Type B pancreatic cell (in vitro differentiated cells): ENCODE measurements at places on chromosomes 6 and 20.

DNA sequence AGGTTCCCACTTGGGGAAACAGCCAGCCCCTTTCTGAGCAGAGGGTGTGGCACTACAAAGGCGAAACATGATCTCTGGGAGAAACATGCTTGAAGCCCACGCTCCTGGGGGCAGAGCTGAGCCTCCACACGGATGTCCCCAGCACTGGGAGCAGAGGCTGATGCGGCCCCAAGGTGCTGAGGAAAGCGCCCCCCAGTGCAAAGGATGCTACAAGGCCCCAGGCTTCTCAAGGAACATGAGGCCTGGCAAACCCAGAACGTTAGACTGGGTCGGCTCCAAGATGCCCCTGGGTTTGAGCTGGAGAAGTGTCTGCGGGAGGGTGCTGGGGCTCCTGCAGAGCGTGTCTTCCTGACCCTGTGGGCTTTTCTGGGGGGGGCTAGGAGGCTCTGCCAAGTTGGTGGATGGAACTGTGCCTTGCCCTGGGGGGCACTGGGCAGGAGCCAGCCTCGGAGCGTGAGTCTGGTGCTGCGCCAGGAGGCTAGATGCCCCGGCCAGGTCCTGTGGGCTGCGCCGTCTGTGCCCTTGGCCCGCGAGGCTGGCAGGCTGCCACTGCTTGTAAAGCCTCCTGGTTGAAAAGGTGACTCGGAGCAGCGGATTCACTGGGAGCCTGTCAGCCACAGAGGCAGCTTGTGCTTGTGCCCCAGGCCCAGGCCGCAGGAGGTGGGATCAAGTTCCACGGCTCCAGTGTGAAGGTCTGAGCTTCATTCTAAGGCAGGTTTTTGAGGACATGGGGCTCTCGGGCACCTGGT lies 8.1 kb downstream of the SYNJ2 start:
- DNase-seq = no peak

DNA sequence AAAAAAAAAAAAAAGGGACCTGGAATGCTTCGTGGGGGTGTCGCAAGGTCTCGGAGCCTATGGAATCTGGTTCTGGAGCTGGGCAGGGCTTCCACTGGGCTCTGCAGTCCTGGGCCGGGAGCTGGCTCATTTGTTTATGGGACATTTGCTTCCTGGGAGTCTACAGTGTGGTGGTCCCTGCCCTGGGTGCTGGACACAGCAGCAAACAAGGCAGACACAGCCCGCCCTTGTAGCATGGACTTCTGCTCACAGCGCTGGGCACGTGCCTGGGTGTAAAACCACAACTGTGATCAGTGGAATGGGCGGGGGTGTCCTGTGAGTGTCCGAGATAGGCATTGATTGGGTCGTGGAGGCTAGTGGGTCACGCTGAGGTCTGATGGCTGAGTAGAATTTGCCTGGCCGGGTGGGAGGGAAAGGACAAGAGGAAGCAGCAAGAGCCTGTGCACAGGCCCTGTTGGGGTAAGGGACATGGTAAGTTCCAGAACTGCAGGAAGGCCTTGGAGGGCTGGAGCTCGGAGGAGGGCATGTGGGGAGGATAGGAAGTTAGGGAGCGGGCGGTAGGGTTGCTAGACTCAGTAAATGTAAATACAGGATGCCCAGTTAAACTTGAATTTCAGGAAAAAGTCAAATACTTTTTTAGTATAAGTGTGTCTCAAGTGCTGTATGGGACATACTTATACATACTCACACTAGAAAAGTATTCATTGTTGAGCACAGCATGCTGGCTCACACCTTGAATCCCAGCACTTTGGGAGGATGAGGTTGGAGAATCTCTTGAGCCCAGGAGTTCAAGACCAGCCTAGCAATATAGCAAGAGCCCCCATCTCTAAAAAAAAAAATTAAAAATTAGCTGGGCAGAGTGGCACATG lies 61.3 kb upstream of the PMEPA1 start:
- no peak for DNase-seq

DNA sequence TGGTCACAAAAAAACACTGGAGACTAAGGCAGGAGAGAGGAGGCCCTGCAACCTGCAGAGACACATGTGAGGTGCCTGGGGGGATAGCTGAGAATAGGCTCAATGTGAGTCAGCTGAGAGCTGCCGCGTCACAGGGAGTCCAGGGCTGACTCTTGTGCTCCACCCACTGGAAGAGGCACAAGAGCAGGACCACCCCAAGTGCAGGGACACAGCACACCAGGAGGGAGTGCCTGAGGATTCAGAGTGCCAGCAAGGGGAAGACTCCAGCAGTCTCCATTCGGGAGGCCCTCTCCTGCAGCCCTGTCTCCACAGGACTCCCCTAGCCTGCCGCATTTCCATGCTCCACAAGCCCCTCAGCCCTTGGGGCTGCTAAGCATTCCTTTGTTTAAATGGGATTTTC lies 105.5 kb downstream of the HUS1B start:
- DNase-seq = no peak

DNA sequence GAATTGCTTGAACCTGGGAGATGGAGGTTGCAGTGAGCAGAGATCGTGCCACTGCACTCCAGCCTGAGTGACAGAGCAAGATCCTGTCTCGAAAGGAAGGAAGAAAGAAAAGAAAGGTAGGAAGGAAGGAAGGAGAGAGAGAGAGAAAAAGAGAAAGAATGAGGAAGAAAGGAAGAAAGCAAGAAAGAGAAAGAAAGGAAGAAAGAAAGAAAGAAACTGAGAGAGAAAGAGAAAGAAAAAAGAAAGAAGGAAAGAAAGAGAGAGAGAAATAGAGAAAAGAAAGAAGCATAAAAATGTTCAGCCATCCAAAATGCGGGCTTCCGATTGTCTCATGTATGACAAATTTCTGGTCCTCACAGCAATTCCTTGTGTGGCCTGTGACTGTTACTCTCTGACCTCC lies 22.8 kb downstream of the MUC22 start:
- DNase-seq = no peak

GRCh38 chr20:47354464-47354713 lies 2.1 kb downstream of the ZMYND8 start:
- no peak for DNase-seq

GRCh38 chr20:63254606-63255384 lies 532 bp upstream of the NKAIN4 start:
- no peak for DNase-seq

DNA sequence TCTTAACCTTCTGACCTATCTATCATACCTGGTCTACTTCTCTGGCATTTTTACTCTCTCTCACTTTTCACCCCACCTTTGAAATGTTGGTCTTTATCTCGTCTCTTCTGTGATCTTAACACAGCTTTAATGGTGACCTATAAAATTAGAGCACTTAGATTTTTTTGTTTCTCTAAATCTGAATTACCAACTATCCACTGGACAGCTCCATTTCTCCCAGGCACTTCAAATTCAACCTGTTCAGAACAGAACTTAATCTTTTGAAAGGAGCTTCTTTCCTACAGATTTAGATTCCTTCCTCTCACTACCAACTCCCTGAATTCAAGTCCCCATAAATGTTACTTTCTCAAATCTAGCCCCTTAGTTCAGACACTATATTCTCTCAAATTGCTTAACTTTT lies 15.0 kb upstream of the MTFR2 start:
- DNase-seq = no peak

DNA sequence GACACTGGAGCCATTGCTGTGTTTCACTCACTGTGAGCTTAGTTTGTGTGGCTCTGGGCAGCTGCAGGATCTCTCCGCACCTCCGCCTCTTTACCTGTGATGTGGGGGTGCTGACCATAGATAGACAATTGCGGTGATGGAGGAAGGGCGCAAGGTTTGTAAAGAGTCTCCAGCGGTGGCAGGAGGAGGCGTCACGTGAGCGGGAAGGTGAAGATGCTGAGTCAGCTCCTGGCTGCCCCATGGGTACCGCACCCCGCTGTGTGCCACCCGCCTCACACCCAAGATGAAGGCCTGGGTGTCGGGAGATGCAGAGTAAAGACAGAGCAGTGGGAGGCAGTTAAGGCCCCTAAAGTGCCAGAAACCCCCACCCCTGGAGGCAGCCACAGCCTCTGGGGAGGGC lies 9.0 kb upstream of the KCNQ2 start:
- no peak for DNase-seq

DNA sequence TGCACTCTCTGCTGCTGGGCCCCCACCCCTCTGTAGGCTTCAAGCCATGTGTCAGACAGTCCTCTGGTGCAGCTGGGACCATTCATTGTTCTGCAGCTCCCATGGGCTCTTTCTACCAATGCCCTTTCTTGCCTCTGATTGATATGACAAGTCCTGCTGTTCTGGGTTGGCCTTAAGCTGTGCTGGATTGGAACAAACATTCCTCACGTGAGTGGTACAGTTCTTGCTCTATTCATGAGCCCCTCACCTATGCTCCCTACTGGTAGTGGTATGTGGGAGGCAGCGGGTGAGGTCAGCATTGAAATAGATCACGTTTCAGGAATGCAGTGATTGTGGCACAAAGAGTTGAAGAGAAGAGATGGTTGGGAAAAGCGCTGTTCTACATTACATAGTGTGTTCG lies 48.8 kb upstream of the RALY start:
- DNase-seq = no peak

DNA sequence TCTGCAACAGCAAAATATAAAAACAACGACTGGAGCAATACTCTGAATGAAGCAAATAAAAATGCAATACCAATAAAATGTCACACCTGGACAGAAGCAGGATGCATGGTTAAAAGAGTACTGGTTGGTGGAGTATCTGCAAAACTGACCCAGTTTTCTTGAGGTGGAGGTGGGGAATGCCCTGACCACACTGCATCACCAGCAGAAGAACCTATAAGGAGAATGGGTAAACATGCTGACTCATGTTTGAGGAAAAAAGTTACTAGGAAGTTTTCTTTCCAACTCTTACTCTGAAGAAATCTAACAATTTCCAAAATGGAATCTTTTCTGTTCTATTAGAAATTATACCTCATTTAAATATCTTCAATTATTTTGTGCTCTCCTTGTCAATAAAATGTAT lies 43.6 kb downstream of the REPS1 start:
- no peak for DNase-seq

DNA sequence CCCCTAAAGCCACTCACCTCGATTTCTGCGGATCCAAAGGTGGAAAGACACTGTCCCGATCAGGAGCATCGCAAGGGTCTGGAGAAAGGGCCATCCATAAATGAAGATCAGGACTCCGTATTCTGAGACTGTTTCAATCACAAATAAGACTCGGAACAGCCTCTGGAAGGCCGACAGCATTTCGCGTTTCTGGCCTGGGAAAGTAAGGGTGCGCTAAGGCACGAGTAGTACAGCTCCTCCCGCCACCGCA lies 44.6 kb downstream of the DPPA5 start:
- DNase-seq = no peak

GRCh38 chr6:147648916-147649315 lies 140.4 kb downstream of the SAMD5 start:
- no peak for DNase-seq

GRCh38 chr6:47157653-47158219 lies 115.6 kb upstream of the ADGRF1 start:
- no peak for DNase-seq

DNA sequence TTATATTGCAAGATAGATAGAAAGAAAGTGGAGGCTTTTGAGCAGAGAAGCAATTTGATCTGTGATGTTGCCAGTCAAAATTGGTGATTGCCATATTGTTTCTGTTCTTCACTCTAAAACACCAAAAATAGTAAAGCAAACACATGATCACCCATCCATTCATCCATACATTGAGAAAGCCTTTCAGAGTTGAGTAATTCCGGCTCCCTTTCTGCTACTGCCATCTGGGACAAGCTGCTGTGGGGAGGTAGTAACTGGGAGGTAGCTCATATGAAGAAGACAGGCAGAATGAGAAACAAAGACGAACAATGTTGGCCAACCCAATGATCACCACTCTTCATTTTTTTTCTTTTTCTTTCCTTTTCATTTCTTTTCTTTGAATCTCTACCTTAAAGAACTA lies 51.1 kb upstream of the HBS1L start:
- DNase-seq = no peak

- no peak for DNase-seq
Measured at GRCh38 chr6:31308845-31309175, 36.9 kb upstream of the HLA-C start.

GRCh38 chr6:38262026-38262425 lies 377.7 kb downstream of the BTBD9 start:
- DNase-seq = no peak

DNA sequence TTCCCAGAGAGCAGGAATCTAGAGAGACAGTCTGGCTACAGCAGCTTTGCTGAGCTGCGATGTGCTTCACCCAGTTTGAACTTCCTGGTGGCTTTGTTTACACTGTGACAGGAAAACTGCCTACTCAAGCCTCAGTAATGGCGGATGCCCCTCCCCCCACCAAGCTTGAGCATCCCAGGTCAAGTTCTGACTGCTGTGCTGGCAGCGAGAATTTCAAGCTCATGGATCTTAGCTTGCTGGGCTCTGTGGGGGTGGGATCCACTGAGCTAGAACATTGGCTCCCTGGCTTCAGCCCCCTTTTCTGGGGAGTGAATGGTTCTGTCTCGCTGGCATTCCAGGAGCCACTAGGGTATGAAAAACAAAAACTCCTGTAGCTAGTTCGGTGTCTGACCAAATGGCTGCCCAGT lies 91.0 kb upstream of the ESR1 start:
- no peak for DNase-seq

DNA sequence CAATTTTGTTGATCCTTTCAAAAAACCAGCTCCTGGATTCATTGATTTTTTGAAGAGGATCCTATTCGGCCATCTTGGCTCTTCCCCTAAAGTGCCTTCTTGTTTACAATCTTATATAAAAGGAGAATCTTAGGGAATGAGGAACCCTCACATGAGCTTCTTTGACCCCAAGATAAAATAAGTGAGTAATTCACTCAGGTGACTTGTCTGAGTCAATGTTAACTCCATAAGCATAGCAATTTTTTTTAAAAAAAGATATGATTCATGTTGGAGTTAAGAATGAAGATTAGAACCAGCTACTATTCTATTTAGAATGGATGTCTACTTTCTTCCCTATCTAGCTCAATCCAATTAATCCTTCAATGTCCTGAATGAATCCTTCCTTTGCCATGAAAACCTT lies 21.0 kb downstream of the WASF1 start:
- DNase-seq = no peak

DNA sequence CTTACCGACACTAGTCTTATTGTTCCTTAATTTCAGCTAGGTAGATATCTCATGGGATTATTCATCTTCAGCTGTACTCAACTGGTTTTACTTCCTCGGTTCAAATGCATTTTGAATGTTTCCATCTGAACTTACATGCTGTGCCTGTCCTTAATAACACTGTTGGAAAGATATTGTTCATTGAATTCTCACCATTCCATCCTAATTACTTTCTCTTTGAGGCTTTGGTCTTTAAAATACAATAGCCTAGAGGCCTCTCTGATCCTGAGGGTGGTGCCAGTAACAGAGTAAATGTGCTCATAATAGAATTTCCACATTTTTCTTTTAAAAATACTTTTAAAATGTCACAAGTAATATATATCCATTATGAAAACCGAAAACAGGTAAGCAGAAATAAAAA lies 54.0 kb downstream of the IL20RA start:
- DNase-seq = no peak

- DNase-seq = no peak
Measured at GRCh38 chr6:31730631-31731086, 1.6 kb upstream of the DDAH2 start.

GRCh38 chr6:155080881-155081845 lies 86.0 kb downstream of the TIAM2 start:
- DNase-seq = no peak
